Activated CD8-positive, alpha-beta T cell treated with anti-CD3 and anti-CD28 coated beads, Interleukin-2, amount 10 ng/mL, durations not matched to agents 7 days and 5 days (primary cell): ENCODE measurements at places on chromosomes 4 and X.

GRCh38 chr4:5622596-5622995 is 85.8 kb downstream of the EVC2 start:
- no peaks in the 10 kb centered on the region for H3K4me1 ChIP-seq
- no peak overlapping the region for H3K27ac ChIP-seq
- no peaks in the 10 kb centered on the region for H3K27me3 ChIP-seq
- H3K36me3 ChIP-seq, result no peaks in the 10 kb centered on the region
- no peak overlapping the region for H3K4me3 ChIP-seq
- no peak for DNase-seq

DNA sequence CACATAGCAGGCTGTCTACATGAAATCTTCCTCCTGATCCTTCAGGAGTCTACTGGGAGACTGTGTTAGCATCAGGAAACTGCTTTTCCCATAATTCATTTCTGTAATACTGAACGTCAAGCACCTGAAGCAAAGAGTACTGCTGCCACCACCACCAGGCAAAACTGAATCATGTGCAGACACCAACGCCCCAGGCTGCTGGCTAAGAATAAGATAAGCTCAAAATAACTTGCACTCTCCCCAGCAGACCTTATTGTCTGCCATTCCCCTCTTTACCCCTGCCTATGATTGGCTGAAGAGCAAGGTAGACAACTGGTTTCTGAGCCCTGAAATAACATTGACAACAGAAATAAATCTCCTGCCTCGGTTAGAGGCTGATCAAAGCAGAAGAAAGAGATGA is 70.1 kb downstream of the LHFPL1 start:
- H3K4me1 ChIP-seq, result no peaks in the 10 kb centered on the region
- no peaks in the 10 kb centered on the region for H3K36me3 ChIP-seq
- H3K27me3 ChIP-seq, result no peaks in the 10 kb centered on the region
- no peak overlapping the region for H3K27ac ChIP-seq
- DNase-seq, result no peak

GRCh38 chrX:149638860-149639259 is 7.3 kb upstream of the TMEM185A start:
- H3K4me1 ChIP-seq, result no peaks in the 10 kb centered on the region
- no peaks in the 10 kb centered on the region for H3K36me3 ChIP-seq
- no peaks in the 10 kb centered on the region for H3K27me3 ChIP-seq
- H3K27ac ChIP-seq, result no peak overlapping the region

DNA sequence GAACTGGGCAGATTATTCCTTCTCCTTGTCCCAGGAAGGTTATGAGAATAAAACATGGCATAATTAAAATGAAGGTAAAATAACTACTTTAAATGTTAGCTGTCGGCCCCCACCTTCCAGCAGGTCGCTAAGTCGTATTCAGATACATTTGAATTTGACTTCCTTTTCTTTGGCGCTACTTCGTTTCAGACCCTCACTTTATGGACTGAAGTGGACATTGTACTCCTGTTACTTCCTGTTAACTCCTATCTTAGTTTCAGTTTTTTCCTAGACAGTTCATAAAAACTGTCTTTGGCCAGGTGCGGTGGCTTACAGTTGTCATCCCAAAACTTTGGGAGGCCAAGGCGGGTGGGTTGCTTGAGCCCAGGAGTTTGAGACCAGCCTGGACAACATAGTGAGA is 5.7 kb downstream of the SYAP1 start:
- H3K27ac ChIP-seq, result no peak overlapping the region
- peaks cover 14% of the 10 kb centered on the region for H3K4me1 ChIP-seq
- DNase-seq, result no peak
- peaks cover 15% of the 10 kb centered on the region for H3K36me3 ChIP-seq
- no peak overlapping the region for H3K4me3 ChIP-seq
- H3K27me3 ChIP-seq, result no peaks in the 10 kb centered on the region

DNA sequence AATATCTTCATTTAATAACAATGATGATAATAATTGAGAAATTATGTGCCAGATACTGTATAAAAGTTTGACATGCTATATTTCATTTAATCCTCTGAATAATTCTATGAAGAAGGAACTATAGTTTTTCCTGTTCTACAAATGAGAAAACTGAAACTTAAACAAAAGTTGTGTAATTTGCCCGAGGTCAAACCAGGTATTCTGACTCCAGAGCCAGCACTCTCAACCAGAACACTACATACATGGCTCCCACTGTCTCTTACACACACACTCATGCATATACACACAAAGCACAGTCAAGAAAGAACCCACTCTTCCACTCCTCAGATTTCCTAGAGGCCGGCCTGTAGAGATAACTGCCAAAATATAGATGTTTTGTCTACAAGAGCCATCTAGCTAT is 374.0 kb upstream of the EMCN start:
- peaks cover 8% of the 10 kb centered on the region for H3K27me3 ChIP-seq
- no peak overlapping the region for H3K4me3 ChIP-seq
- H3K4me1 ChIP-seq, result peaks cover 16% of the 10 kb centered on the region
- H3K36me3 ChIP-seq, result peaks cover 3% of the 10 kb centered on the region

DNA sequence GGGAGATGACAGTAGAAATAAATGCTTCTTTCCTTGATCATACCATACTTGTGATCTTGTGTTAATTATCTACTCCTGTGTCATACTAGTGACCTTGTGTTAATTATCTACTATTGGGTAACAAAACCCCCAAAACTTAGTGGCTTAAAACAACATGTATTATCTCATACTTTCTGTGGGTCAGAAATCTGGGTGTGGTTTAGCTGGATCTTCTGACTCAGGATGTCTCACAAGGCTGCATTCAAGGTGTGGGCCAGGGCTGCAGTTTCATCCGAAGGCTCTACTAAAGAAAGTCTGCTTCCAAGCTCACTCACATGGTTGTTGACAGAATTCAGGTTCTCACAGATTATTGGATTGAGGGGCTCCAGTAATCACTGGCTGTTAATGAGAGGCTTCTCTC is 70.3 kb upstream of the NDP start:
- H3K4me1 ChIP-seq, result no peaks in the 10 kb centered on the region
- no peaks in the 10 kb centered on the region for H3K27me3 ChIP-seq
- H3K4me3 ChIP-seq, result no peak overlapping the region
- DNase-seq, result no peak
- H3K27ac ChIP-seq, result no peak overlapping the region
- H3K36me3 ChIP-seq, result no peaks in the 10 kb centered on the region

- no peaks in the 10 kb centered on the region for H3K4me1 ChIP-seq
- H3K4me3 ChIP-seq, result no peak overlapping the region
- no peak for DNase-seq
Observed at GRCh38 chrX:7050271-7050670, 97.2 kb upstream of the STS start.

GRCh38 chrX:86329174-86329573 is 180.9 kb downstream of the DACH2 start:
- H3K4me1 ChIP-seq, result no peaks in the 10 kb centered on the region
- no peaks in the 10 kb centered on the region for H3K36me3 ChIP-seq
- no peak for DNase-seq
- no peak overlapping the region for H3K4me3 ChIP-seq

DNA sequence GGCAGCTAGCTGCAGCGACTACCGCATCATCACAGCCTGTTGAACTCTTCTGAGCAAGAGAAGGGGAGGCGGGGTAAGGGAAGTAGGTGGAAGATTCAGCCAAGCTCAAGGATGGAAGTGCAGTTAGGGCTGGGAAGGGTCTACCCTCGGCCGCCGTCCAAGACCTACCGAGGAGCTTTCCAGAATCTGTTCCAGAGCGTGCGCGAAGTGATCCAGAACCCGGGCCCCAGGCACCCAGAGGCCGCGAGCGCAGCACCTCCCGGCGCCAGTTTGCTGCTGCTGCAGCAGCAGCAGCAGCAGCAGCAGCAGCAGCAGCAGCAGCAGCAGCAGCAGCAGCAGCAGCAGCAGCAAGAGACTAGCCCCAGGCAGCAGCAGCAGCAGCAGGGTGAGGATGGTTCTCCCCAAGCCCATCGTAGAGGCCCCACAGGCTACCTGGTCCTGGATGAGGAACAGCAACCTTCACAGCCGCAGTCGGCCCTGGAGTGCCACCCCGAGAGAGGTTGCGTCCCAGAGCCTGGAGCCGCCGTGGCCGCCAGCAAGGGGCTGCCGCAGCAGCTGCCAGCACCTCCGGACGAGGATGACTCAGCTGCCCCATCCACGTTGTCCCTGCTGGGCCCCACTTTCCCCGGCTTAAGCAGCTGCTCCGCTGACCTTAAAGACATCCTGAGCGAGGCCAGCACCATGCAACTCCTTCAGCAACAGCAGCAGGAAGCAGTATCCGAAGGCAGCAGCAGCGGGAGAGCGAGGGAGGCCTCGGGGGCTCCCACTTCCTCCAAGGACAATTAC is 1.4 kb downstream of the AR start:
- no peak overlapping the region for H3K27ac ChIP-seq
- peaks cover 2% of the 10 kb centered on the region for H3K4me1 ChIP-seq
- H3K27me3 ChIP-seq, result peaks cover 23% of the 10 kb centered on the region
- DNase-seq, result no peak

DNA sequence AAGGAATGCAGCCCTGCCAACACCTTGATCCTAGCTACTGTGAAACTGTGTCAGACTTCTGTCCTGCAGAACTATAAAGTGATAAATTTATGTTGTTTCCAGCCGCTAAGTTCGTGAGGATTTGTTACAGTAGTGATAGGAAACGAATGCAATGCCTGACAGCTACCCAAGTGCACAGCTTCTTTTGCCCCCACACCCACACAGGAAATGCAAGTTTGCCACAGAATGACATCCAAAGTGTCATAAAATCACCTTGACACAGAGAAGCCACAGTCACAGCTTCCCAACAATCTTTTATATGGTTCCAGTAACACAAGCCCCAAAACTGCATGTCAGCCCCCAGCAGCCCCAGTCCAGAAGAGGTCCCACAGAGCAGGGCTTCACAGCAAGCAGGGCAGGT is 216.9 kb upstream of the S100G start:
- H3K27me3 ChIP-seq, result no peaks in the 10 kb centered on the region
- peak overlapping the region; percentile 63 for H3K27ac ChIP-seq
- no peak overlapping the region for H3K4me3 ChIP-seq
- H3K4me1 ChIP-seq, result peaks cover 11% of the 10 kb centered on the region
- DNase-seq, result peak; percentile 36
- H3K36me3 ChIP-seq, result no peaks in the 10 kb centered on the region

DNA sequence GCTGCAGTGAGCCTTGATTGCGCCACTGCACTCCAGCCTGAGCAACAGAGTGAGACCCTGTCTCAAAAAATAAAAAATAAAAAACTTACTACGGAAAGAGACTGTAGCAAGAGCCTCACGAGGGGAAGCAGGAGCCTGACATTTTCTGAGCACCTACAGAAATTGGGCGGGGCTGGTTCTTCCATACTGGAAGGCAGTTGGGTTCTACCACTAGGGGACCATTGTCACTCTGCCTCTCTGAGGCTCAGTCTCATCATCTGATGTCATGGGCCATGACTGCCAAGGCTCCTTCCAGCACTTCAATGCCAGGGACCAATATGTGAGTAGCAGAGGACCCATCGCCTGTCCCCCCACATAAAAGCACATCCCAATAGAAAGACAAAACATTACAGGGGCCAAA is 8.2 kb downstream of the SH3KBP1 start:
- no peaks in the 10 kb centered on the region for H3K27me3 ChIP-seq
- peaks cover 35% of the 10 kb centered on the region for H3K36me3 ChIP-seq
- no peak for DNase-seq
- peaks cover 76% of the 10 kb centered on the region for H3K4me1 ChIP-seq
- H3K4me3 ChIP-seq, result no peak overlapping the region

DNA sequence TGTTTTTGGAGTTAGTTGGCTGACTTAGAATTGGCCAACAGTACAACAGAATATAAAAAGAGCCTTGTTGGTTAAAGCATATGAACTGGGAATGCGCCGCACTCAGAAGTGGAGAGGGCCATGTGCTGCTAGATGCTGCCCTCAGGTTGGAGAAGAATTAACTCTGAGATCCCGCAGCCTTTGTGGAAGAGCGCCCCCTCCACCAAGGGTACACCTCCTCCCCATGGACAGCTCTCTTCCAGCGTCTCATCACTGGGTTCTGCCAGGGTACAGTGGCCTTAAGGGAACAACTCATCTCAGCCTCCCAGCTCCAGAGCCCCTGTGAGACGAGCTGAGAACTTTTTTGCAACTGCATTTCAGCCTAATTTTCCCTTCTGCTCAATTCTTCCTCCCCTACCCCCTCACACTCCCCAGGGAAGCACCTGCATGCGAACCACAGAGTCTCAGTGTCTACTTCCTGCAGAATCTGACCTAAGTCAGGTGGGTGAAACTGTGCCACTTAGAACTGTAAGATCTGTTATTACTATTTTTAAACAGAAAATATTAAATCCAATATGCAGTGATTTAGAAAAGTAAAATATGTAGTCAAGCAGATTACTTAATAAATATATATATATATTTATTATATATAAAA is 380.6 kb downstream of the RAB28 start:
- H3K36me3 ChIP-seq, result no peaks in the 10 kb centered on the region
- H3K4me1 ChIP-seq, result no peaks in the 10 kb centered on the region
- no peak overlapping the region for H3K4me3 ChIP-seq
- no peaks in the 10 kb centered on the region for H3K27me3 ChIP-seq
- H3K27ac ChIP-seq, result no peak overlapping the region
